ENCODE measurements at places on chromosomes 1 and 21. TPM values are rescaled to one million over a fixed set of nuclear protein-coding genes. Genes with fewer than 3 reads are reported as not detected.

DNA sequence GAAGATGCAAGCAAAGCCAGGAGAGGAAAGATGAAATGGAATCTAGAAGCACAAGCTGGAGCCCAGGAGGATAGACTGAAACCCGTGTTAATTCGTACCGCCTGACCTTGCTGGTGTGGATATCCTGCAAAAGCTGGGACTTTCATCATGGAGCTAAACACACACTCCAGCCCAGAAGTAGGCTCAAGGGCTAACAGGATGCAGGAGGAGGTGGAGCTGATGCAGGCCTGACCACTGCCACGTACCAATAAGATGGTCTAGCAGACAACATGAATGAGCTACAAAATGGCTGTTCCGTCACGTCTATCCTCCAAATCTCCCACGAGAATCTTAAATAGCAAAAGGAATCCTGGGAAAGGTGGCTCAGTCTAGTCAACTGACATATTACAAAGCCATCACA lies 270.3 kb downstream of the SDCCAG8 start:
- no peak for DNase-seq

DNA sequence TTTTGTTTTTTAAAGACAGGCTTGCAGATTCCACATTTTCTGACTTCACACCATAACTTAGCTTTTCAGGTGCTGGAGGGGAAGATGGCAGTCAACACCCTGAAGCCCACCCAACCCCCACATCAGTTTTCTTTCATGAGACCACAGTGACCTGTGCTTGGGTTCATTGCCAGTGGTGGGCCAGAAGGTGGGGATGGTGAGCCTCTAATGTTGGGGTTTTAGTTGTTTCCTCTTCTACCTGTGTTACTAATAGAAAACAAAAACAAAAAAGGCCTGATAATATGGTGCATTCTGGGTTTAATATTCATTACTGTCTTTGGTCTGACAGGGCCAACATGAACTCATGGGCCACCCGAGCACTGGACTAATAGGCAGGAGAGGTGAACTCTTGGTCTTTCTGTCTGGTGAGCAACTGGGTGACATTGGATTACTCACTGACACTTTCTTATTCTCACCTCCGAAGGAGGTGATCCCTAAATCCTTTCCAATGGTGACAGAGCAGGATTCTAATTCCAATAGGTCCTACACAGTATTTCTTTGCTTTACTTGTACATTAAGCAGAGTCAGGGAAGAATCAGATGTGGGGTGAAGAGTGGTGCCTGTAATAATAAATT lies 132.8 kb downstream of the CLIC6 start:
- no peak for DNase-seq

DNA sequence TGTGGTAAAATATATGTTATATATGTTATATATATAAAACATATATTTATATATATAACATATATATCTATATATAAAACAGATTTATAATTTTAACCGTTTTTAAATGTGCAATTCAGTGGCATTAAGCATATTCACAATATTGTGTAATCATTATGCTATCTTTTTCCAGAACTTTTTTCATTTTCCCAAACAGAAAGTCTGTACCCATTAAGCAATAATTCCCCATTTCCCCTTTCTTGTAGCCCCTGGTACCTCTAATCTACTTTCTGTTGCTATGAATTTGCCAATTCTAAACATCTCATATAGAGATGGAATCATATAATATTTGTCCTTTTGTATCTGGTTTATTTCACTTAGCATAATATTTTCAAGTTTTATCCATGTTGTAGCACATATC lies 10.7 kb upstream of the ARHGEF11 start:
- no peak for DNase-seq

GRCh38 chr1:190809312-190809711 lies 331.6 kb upstream of the BRINP3 start:
- DNase-seq, result no peak

- peak; percentile 83 for DNase-seq
Measured at GRCh38 chr1:54227091-54227602, 27.2 kb downstream of the MRPL37 start.

GRCh38 chr1:3161176-3161840 lies 92.3 kb downstream of the PRDM16 start:
- DNase-seq, result no peak

- DNase-seq, result no peak
Measured at GRCh38 chr1:94993931-94994645, 67.2 kb upstream of the CNN3 start.

DNA sequence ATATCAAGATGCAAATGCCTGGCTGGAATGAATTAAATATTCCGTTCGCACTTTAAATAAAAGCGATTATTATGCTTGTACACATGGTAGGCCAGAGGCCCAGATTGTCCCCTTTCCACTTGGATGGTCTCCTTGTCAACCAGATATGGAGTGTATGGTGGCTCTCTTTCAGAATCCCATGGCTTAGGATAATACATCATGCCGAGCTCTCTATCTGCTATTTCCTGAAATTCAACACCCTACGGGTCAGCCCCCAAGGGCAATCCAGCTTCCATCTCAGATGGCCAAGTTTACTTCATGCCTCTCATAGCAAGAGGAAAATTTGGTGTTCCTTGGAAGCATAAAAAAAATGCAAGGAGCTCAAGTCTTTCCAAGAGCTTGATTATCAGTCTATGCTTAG lies 25.4 kb upstream of the FMO1 start:
- no peak for DNase-seq

GRCh38 chr1:26581287-26581651 lies 51.7 kb downstream of the RPS6KA1 start:
- DNase-seq, result no peak

DNA sequence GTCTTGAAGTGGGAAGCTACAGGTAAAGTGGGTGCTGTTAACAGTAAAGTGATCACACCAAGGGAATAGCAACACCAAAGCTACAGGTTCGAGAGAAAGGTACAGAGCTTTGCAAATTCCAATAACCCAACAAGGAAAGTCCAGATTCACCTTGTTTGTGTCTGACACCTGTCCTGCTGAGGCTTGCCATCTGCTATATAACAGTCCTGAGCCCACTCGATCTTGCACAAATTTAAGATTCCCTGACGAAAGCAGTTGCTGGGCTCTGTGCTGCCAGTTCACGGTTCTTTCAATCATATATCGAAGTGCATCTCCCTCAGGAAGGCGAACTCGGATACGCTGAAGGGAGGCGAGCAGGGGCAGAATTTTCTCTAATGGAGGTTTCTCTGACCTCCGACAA lies 23.0 kb upstream of the SYT2 start:
- no peak for DNase-seq

GRCh38 chr1:36345353-36345752 lies 21.9 kb upstream of the EVA1B start:
- DNase-seq, result no peak

DNA sequence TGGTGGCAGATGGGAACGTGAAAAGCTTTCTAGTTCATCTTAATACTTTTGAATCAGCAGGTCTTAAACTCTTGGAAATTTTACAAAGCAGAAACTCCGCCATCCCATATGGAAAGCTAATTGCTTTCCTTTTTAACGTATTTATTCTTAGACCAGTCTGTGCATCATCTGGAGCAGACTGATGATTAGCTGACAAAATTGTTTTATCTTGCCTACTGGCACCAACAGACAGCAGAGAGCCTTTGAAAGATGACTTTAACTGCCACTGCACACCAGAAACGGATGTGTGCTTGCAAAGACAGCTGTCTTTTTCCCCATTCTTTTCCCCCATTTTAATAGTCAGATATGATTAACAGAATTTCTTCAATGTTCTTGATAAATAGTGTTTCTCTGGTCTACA lies 97.0 kb downstream of the PLD5 start:
- DNase-seq, result no peak

DNA sequence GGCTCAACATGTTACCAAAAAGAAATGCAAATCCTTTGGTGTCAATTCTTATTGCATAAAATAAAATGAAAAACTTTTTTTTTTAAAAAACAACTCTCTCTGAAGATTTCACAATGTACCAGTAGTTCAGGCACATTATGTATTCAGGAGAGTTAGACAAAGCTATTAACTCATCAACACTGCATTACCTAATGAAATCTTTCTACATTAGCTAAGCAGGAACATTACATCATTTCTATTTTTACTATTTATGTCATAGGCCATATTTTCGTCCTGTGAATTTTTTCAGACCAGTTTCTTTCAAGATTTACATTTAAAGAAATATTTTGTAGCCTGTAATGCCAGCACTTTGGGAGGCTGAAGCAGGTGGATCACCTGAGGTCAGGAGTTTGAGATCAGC lies 366.2 kb downstream of the USH2A start:
- DNase-seq, result no peak

DNA sequence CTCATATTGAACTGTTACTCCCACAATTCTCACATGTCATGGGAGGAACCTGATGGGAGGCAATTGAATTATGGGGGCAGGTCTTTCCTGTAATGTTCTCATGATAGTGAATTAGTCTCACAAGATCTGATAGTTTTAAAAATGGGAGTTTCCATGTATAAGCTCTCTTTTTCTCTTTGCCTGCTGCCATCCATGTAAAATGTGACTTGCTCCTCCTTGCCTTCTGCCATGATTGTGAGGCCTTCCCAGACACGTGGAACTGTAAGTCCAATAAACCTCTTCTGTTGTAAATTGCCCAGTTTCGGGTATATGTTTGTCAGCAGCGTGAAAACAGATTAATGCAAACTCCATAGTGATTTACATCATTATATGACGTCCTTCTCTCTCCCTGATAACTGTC lies 759.7 kb upstream of the RGS18 start:
- no peak for DNase-seq

DNA sequence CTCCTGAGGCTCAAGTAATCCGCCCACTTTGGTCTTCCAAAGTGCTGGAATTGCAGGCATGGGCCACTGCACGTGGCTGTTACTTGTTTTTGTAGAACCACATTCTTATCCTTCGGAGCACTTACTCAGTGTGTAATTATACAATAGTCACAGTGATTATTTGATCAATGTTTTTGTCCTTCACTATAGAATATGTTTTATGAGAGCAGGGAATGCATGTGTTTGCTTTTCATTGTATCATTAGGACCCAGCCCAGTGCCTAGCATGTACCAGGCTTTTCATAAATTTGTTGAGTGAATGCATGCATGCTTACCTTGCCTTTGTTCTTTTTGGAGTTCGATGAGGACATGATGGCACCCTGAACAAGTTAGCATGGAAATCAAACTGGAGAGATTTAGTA lies 5.8 kb downstream of the SZT2 start:
- DNase-seq, result no peak

- DNase-seq, result no peak
Measured at GRCh38 chr1:1391225-1391624, 7.9 kb downstream of the CCNL2 start.

DNA sequence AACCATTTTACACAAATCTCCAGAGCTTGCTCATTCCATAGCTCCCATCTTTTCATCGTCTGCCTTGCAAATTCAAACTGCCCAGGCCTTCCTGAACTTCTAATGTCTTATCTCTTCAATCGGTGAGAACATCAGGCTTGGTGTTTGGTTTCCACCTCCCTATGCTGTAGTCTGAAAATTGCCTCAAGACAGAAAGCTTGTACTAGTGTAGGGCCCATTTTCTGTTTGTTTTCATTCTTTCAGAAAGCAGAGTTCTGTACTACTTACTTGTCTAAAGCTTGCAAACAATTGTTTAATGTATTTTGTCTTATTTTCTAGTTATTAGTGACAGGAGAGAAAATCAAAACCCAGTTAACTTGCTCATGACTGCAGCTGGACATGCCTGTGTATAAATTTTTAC lies 16.8 kb downstream of the HOOK1 start:
- no peak for DNase-seq

DNA sequence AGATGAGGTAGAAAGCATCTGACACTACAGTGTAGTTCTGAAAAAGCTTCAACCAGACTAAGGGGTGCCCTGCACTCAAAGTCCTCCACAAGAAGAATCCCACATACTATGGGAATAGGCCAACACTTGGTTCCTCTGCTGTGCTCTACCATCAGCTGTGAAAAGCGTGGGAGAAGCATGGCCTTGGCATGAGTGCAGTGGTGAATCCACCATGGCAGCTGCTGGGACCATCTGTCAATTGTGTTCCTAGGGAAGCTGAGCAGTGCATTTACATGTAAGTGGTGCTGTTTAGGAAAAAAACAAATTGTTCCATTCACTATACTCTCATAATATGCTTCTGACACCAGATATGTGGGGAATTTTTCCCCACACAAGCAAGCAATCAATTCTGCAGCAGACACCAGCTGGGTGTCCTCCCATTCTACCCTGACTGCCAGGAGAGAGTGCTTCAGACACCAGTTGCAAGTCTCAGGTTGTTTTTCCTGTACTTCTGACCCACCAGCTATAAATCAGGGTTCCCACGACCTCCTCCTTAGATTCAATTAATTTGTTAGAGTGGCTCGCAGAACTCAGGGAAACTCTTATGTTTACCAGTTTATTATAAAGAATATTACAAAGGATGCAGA lies 230.8 kb upstream of the CHRM3 start:
- DNase-seq, result no peak

DNA sequence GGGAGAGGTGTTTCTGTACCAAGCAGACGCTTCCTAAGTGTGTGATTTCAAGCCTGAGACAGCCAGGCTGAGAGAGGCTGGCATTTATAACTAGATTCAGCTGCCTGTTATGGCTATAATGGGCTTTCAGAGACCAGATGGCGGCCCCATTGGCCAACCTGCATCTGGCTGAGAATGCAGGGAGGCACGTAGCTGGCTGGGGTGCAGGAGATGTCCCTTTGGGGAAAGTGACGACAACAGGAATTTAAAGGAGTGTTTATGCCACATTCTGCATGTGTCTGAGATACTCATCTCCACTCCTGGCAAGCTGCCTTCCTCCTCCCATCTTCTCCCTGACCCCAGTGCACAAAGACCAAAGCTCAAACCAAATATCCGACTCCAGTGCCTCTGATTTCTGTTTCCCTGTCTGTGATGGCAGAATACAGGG lies 21.3 kb upstream of the CCDC190 start:
- DNase-seq, result peak; percentile 25

GRCh38 chr1:10607228-10607627 lies 132.5 kb downstream of the PEX14 start:
- no peak for DNase-seq

DNA sequence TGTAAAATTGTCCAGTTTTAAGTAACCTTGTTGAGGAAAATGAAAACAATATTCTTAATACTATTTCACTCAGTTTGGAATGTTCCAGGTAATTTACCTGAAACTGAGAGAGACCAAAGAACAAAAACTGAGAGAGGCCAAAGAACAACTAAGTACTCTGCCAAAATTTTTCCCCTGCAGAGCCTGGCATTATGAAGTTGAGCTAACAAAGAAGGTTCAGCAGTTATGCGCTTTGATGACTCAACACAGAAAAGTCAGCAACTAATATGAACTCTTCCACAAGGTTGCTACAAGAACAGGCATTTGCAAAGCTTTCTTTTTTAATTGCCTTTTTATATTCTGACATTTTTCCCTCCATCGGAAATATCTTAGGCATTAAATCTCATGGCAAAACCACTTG lies 270.9 kb downstream of the CHRM3 start:
- no peak for DNase-seq

- no peak for DNase-seq
Measured at GRCh38 chr1:13228343-13228781, 2.4 kb upstream of the PRAMEF18 start.

The MMP23B gene
- 10.7 TPM for polyA plus RNA-seq

The TAGLN2 gene
- 271 TPM for polyA plus RNA-seq

The S100A7A gene
- not detected for polyA plus RNA-seq

The CR2 gene
- 0.27 TPM for polyA plus RNA-seq

The FAM163A gene
- polyA plus RNA-seq, result 5.5 TPM

The CGN gene
- polyA plus RNA-seq, result 145 TPM

The ADAMTS4 gene
- polyA plus RNA-seq, result 1.2 TPM

The COL16A1 gene
- polyA plus RNA-seq, result 188 TPM

The PRDM16 gene
- polyA plus RNA-seq, result 20.6 TPM

The FLG2 gene
- polyA plus RNA-seq, result 0.06 TPM
